Effector memory CD8-positive, alpha-beta T cell (primary cell): ENCODE measurements at places on chromosomes 12 and 14.

DNA sequence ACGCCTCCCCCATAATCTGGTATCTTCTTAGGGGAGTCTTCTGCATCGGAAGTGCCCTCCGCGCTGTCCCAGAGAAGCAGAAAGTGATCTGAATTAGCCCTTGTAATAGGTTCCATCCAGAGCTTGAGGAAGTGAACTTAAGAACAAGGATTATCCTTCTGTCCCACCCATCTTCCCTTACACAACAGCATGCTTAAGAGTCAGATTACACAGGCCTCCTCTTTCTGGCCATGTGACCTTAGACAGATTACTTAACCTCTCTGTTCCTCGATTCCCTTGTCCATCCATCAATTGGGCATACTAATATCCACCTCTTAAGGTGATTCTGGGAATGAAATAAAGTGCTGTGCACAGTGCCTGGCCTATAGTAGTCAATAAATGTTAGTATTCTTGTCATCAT, 11.4 kb downstream of the CABP1 start:
- H3K36me3 ChIP-seq: peaks cover 10% of the 10 kb centered on the region
- peaks cover 66% of the 10 kb centered on the region for H3K27me3 ChIP-seq
- no peak overlapping the region for H3K4me3 ChIP-seq
- peaks cover 9% of the 10 kb centered on the region for H3K4me1 ChIP-seq
- no peak for DNase-seq

DNA sequence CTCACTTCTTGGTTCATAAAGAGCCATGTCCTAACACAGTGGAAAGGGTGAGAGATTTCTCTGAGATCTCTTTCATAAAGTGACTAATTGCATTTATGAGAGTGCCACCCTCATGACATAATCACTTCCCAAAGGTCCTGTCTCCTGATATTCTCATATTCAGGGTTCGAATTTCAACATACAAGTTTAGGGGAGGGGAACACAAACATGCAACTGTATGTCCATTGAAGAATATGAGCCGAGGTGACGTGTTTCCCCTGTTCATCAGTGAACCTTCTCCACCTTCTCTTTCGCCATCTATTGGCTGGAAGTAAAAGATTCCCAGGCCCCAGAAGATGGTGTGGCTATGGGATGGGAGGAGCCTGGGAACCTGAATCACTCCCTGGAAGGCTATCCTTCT, 354.2 kb upstream of the ATP2B1 start:
- H3K27ac ChIP-seq: no peak overlapping the region
- H3K36me3 ChIP-seq: no peaks in the 10 kb centered on the region
- no peaks in the 10 kb centered on the region for H3K27me3 ChIP-seq
- H3K4me1 ChIP-seq: no peaks in the 10 kb centered on the region
- no peak overlapping the region for H3K4me3 ChIP-seq

DNA sequence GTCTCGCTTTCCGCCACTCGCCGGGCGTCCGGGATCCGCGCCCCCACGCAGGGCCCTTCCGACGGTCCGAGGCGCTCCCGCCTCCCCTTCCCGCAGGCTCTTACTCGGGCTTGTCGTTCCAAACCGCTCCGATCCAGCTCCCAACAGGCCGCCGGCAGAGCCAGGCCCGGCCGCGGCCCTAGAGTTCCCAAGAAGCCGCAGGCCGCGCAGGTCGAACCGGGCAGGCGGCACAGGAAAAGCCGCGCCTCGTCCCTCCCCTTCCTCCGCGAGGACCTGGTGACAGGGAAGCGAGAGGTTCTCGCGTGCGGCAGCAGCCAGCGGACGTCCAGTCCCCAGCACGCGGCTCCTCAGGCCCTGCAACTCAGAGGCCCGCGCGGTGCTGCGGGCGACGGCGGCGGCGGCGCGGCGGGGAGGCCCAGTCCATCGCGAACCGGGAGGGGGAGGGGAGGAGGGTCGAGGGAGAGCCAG, 272 bp downstream of the HECTD1 start:
- peaks cover 40% of the 10 kb centered on the region for H3K4me1 ChIP-seq
- no peaks in the 10 kb centered on the region for H3K27me3 ChIP-seq
- peak overlapping the region; percentile 89 for H3K4me3 ChIP-seq
- H3K36me3 ChIP-seq: peaks cover 53% of the 10 kb centered on the region
- peak overlapping the region; percentile 99 for H3K27ac ChIP-seq

DNA sequence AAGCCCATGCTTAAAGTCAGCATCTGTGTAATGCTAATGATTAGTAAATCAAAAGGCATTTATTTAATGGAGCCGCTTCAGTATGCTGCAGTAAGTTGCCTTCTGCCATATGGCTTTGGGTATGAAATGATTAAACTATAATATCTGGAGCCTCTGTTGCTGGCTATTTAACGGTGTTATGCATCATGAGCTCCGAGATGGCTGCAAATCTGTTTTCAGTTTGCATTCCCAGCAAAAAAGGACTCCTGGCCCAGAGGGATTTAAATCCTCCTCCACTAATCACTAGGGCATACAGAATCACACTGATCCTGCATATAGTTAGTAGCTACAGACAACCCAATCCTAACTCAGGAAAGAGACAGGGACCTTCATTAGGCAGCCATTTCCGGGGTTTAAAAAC, 171.5 kb upstream of the EEA1 start:
- no peaks in the 10 kb centered on the region for H3K36me3 ChIP-seq
- DNase-seq: no peak
- no peak overlapping the region for H3K27ac ChIP-seq
- no peak overlapping the region for H3K4me3 ChIP-seq
- peaks cover 6% of the 10 kb centered on the region for H3K4me1 ChIP-seq

GRCh38 chr14:23365732-23366425, 907 bp upstream of the EFS start:
- H3K4me3 ChIP-seq: no peak overlapping the region
- no peaks in the 10 kb centered on the region for H3K4me1 ChIP-seq
- H3K27ac ChIP-seq: no peak overlapping the region
- DNase-seq: no peak
- peaks cover 22% of the 10 kb centered on the region for H3K27me3 ChIP-seq
- peaks cover 4% of the 10 kb centered on the region for H3K36me3 ChIP-seq

GRCh38 chr12:54390668-54391551, 6.4 kb upstream of the ZNF385A start:
- H3K27me3 ChIP-seq: no peaks in the 10 kb centered on the region
- DNase-seq: peak; percentile 57
- H3K4me1 ChIP-seq: peaks cover 22% of the 10 kb centered on the region
- H3K4me3 ChIP-seq: peak overlapping the region; percentile 62

DNA sequence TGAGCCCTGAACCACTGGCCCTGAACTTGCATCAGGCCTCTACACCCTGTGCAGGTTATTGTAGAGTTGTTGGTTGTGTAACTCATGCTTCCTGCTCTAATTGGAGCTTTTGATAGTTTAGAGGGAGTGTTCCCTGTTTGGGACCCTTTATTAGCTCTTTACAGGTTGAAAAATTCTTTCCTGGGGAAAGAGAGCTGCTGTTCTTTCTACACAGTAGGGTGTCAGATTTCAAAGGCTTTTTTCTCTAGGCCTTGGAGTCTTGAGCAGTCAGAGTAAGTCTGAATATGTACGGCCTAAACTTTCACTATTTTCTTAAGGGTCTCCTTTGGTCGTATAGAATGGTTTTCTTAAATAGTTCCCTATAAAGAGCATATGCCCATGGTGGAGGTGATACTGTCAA, 60.8 kb upstream of the NEDD1 start:
- no peak overlapping the region for H3K27ac ChIP-seq
- H3K4me1 ChIP-seq: no peaks in the 10 kb centered on the region
- no peak overlapping the region for H3K4me3 ChIP-seq
- DNase-seq: no peak
- peaks cover 25% of the 10 kb centered on the region for H3K27me3 ChIP-seq
- no peaks in the 10 kb centered on the region for H3K36me3 ChIP-seq
